ENCODE measurements at places on chromosomes 1 and 21.

DNA sequence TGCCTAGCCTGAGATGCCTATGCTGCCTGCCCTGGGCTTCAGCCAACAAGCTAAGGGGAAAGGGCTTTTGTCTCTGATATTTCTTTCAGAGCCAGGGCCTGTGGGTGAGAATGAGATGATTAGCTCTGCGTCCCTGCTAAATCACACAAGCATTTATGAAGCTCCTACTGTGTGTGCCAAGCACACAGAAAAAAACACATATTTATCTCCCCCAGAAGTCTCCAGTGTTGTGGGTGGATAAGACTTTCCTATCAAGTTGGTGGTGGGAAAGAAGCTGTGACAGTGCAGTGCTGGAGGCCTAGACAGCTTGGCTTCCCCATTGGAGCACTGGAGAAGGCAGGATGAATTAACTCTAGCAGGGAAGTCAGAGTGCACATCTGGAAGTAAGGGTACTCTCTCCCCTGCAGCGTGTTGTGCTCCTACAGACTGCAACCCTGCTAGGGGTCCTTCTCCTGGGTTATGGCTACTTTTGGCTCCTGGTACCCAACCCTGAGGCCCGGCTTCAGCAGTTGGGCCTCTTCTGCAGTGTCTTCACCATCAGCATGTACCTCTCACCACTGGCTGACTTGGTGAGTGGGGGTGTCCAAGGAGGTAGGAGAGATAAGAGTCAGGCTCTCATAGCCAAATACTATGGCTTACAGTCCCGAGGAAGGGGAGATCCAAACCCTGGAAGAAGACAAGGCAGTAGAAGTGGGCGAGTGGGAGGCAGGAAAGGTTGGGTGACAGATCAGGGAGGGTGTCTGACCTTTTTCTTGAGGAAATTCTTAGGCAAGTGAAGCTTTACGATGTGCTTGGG lies 1.7 kb downstream of the SLC50A1 start:
- no peak for DNase-seq

DNA sequence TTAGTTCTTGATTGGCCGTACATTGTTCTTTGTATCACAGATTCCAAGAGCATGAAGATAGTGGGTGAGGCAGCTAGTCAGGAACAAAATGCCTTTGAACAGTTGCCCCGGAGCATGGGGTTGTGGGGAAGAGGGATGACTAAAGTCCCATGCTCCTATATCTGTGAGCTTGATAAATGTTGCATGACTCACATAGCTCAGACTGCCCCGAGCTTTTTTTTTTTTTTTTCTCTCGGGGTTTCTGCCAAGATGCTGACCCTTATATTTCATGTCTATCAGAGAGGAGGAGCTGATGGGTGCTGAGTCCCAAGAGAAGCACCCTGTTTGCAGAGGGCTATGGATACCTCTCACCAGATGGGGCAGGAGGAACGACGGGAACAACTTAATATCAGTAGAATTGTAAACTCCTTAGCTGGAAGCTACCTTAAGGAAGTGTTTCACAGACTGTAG lies 40.6 kb downstream of the SRRM1 start:
- no peak for DNase-seq

DNA sequence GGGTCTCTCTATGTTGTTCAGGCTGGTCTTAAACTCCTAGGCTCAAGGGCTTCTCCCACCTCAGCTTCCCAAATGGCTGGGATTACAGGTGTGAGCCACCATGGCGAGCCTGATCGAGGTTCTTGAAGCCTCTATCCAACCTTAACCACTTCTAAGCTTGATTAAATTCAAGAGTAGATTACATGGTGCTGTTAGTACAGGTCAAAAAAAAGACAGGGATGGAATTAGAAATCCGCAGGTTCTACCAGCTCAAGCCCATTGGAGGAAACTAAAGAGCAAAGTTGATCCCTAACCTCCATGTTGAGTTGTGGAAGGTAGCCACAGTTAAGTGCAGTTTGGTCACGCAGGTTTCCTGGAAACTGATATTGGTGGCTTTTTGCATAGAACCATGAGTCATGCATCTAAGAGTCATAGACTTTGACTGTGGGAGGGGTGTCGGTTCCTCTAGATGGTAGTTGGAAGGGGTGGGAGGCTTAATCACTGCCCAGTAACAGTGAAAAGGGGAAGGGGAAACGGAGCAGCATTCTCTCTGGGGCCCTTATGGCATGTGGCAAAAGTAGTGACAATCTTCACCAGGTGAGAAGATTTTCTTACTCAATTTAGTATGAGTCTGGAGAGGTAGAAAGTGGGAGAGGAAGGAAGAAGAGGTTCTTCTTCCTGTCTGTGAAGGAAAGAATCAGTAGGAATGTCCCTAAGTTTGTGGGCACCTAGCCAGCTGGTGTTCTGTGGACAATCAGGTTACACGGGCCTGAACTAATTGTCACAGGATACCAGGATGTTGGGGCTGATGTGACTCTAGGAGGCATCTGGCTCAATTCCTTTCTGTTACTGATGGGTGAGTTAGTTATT lies 7.0 kb downstream of the CD53 start:
- no peak for DNase-seq

- DNase-seq, result no peak
These were observed 197.8 kb upstream of the GALNT2 start for GRCh38 chr1:229869240-229869639.

- DNase-seq, result no peak
These were observed 21.7 kb upstream of the IL12RB2 start for GRCh38 chr1:67285780-67286488.

GRCh38 chr21:18340387-18340942 lies 63.1 kb downstream of the TMPRSS15 start:
- no peak for DNase-seq

GRCh38 chr1:176775996-176776395 lies 313.0 kb downstream of the PAPPA2 start:
- DNase-seq, result no peak

- no peak for DNase-seq
These were observed 38.8 kb upstream of the EPHA8 start for GRCh38 chr1:22524481-22524880.

DNA sequence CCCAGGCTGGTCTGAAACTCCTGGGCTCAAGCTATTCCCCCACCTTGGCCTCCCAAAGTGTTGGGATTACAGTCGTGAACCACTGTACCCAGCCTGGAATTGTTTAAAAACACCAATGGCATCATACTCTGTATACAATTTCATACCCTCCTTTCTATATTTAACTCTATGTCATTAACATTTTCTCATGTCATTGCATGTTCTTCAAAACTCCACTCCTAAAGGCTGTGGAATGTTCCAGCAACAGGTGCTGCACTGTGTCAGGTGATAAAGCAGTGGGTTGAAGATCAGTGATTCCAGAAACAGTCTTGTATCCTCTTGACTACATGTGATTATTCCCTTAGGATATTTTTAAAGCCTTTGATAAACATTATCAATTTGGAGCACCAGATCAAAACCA lies 36.7 kb upstream of the GRHL3 start:
- no peak for DNase-seq

DNA sequence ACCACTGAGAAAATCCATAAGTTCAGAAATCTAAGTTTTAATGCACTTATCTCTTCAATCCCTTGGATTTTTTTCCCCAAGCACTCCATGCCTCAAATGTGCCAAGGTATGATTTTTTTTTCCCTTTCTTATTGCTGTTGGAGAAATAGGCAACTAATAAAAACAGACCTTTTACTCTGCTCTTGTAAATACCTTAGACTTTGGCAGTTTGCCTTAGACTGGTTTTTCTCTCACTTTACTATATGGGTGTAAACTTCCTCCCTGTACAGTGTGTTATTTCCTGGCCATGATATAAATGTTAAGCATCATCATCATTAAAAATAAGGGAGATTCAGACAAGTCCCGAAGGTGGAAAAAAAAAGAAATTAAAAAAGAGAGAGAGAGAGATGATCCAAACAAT lies 65.7 kb downstream of the LRRC8C start:
- DNase-seq, result no peak

- no peak for DNase-seq
These were observed 579.7 kb downstream of the PLA2G4A start for GRCh38 chr1:187408212-187409004.

- DNase-seq, result no peak
These were observed 19.6 kb upstream of the OVAAL start for GRCh38 chr1:180539136-180539535.

DNA sequence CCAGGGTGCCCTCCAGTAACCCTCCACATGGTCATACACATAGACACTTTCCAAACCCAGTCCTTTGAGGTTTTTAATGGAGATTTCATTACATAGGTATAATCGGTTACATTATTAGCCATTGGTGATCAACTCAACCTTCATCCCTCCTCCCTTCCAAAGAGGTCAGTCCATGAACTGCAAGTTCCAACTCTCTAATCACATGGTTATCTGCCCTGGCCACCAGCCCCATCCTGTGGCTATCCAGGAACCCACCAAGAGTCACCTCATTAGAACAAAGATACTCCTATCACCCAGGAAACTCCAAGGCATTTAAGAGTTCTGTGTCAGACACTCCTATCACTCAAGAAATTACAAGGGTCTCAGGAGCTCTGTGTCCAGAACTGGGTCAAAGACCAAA lies 12.2 kb downstream of the ATP1A4 start:
- no peak for DNase-seq

DNA sequence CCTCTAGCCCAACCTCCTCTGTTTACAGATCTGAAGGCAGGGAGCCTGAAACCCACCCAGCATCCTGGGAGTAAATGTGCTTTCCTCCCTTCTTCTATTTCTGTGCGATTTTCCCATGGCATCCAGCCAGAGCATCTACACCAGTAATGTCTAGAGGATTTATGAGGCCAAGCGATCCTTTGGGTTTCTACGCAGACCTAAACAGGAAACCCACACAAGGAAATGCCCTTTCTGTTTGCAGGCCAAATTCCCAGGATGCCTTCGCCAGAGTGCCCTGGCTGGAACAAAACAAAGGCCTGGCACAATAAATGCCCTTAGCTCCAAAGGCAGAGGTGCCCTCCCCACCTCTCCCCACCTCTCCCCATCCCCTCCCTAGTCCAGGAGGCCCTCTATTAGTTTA lies 110.5 kb upstream of the CDC42BPA start:
- no peak for DNase-seq

DNA sequence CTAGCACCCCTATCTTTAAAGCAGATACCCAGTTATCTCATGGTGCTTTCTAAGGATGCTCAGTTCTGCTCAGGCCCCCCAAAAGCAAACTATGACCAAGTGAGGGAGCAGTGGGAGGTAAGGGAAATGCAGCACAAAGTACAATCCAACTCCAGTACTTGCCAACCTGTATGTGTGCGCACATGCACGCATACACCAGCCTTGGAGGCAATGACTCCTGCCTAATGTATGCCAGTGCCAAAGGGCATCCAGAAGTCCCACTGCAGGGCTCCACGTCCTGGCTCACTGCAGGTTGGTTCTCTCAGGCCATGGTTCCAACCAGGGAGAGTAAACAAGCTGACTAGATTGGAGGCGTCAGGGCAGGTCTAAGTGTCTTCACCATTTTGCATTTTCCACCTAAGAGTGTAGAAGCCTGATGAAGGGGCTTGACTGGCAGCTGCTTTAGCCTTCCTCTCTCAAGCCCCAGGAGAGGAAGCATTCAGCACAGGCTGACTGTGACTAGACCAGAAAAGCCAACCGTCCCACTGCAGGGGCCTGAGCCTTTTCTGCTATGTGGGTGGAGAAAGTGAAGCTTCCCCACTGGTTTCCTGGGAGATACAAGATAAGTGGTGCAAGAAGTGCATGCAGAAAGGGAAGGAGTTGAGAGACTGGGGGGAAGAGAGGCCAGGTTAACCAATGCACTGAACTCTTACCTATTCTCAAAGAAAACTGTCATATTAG lies 7.7 kb downstream of the AMIGO1 start:
- DNase-seq, result no peak

DNA sequence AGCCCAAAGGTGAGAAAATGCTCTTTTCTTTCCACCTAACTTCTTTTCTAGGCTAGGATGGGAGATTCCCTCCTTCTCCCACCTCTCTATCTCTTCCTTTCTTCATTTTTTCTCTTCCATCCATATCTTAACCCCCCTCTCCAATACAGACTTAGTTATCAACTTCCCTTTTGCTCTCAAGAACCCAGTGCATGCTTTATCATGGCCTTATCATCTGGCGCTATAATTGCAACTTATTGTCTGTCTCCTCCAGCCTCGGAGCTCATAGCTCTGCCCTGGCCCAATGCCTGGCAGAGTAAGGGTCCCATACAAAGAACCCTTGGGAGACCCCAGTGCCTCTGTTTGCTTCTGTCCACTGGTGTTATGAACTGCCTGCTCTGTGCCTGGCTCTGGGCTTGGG lies 71.0 kb upstream of the NFASC start:
- no peak for DNase-seq

DNA sequence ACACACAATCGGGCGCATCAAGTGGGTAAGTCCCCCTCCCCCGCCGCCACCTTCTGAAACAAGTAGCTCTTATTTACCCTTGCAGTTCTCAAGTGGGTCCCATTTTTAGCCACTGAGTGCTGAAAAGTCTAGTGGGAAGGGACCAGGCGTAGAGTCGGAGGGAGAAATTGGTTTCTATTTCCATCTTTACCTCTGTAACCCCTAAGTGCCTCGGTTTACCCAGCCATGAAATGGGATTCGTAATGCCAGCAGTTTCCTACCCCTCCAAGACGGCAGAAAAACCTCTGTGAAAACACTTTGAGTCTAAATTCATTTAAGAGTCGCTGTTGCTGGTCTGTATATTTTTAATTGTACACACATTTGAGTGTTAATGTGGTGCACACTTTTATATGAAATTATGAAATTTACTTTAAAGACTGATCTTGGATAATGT lies 928 bp downstream of the TLCD4 start:
- no peak for DNase-seq

GRCh38 chr1:39091845-39092645 lies 65.9 kb downstream of the NDUFS5 start:
- no peak for DNase-seq

GRCh38 chr1:11938722-11939526 lies 4.4 kb downstream of the PLOD1 start:
- no peak for DNase-seq

DNA sequence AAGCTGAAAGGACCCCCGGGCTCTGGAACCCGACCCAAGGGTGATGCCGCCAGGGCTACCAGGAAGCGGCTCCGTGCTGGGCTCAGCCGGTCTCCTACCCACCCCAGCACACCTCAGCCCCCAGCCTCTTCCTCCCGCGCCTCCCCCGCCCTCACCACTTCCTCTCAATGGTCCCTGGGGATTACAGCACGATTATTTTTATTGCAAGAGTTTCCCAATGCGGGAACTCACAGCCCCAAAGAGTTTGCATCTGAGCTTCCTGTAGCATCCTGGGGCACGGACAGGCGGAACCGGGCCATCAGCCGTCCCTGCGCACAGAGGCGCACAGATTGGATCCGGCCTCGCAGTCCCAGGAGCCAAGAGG lies 8.7 kb upstream of the SLX9 start:
- DNase-seq, result no peak
